GM10248 (cell line): ENCODE measurements at places on chromosomes 2 and 18.
A peak's percentile ranks its signal among the peaks of the same experiment; 100 is the strongest.

DNA sequence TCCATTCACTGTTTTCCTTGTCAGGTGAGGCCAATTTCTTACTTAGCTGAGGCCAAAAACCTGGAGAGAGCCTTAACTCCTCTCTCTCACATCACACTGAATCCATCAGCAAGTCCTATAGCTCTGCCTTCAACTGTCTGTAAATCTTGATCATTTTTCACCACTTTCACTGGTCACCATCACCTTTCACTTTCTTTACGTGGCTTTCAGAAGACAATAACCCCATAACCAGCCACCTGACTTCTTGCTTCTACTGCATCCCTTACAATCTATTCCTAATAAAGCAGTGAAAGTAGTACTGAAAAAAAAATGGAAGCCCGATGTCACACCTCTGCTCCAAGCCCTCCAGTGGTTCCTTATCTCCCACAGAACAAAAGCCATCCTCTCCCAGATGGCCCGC, 7.7 kb downstream of the LOXL3 start:
- DNase-seq, result no peak

GRCh38 chr2:108580050-108580449, 45.8 kb downstream of the LIMS1 start:
- no peak for DNase-seq

GRCh38 chr2:200380833-200381542, 74.5 kb downstream of the SPATS2L start:
- no peak for DNase-seq

DNA sequence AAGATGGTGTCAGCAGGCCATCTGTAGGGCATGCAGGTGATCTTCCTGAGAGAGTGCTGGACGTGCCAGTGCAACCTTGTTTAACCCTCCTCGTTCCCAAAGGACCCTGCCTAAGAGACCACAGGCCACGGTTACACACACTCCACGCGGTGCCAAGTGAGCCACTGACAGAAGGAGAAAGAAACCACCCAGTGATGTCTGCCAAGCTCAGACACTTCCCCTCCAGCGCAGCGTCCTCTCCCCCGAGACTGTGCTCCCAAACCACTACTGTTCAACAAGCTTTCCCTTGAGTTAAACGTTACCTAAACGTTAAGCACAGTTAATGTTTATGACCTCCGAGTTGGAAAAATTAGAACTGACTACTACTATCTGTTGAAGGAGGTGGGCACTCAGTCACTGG, 119.1 kb upstream of the NCK2 start:
- DNase-seq, result no peak

- no peak for DNase-seq
Observed at GRCh38 chr2:183125659-183126341, 1.6 kb downstream of the NUP35 start.

DNA sequence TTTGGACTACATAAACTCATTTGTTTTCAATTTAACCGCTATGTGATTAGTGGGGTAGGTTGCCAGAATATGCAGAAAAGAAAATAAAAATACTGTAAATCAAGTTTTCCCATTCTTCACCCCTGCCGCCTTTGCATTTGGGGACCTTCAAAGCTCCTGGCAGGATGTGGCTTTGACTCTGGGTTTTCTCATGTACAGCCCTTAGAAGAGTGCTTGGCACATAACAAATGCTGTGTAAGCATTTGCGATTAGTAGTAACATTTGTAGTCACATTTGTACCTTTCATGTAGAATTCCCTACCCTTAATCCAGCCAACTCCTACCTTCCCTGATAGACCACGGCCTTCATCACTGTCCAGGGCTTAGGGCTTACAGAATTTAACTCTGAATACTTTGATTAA, 262.6 kb downstream of the MREG start:
- DNase-seq, result no peak

DNA sequence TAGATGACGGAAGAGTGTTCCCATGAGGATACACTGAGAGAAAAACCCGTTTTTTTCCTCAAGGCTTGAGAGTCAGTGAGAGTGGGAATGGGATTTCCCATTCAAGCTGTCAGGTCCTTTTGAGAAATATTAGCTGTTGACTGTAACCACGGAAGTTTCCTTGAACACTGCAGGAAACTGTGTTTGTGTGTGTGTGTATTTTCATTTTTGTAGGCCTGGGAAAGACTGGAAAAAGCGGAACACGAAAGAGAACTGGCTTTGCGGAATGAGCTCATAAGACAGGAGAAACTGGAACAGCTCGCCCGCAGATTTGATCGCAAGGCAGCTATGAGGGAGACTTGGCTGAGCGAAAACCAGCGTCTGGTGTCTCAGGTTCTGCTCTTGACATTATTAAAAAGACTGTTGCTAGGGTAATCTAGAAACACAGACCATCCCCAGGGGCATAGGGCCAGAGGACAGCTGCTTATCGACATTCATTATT, 98.8 kb upstream of the EML6 start:
- no peak for DNase-seq

- DNase-seq, result no peak
Observed at GRCh38 chr18:75586130-75586889, 158.8 kb upstream of the SMIM21 start.

GRCh38 chr2:28583899-28584553, 88.2 kb downstream of the PLB1 start:
- DNase-seq, result no peak

- no peak for DNase-seq
Observed at GRCh38 chr2:40101131-40101575, 322.1 kb upstream of the THUMPD2 start.

DNA sequence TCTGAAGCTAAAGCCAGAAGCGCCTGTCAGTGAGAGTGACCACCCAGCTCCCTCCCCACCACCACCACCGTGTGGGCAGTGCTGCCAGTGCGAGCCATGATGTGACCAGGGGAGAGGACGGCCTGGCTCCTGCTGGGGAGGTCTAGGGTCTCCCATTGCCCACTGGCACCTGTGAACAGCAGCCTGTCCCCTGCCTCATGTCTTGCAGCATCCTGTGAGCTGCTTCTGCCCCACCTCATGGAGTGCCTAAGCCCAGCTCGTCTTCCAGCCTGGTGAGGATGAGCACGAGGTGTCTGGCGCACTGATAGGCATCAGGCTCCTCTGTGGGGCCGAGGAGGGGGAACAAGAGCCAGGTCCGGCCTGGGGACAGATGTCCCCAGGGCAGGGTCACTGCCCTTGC, 61.4 kb downstream of the FAM168B start:
- no peak for DNase-seq

DNA sequence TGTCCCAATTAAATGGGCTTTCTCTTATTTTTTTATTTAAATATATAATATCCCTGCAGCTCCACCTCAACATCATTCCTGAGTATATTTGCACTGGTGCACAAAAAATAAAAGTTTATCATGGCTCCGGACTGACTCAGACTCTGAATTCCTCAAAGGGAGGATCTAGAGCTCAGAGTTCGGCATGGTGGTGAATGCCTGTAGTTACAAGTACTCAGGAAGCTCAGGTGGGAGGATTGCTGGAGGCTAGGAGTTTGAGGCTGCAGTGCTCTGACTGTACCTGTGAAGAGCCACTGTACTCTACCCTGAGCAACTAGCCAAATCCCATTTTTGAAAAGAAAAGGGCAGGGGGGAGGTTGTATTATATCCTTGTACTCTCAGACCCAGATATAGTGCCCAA, 52.8 kb upstream of the NRXN1 start:
- no peak for DNase-seq

GRCh38 chr18:68340606-68341005, 374.3 kb downstream of the TMX3 start:
- no peak for DNase-seq

DNA sequence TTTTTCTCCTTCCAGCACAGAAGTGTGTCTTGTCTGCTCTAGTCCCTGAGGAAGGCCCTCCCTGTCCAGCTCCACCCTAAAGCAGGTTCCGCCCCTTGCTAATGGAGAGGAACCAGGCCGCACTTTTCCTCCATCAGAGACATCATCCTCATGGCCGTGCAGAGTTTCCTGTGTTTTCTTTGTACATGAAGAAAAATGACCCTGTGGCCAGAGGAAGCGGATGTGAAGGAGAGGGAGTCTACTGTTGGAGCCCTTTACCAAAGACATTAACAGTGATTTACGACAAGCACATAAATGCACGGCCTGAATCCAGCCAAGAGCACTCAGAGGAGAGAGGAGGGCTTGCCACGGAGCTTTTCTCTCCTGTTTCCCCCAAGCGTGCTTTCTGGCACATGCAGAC, 109.5 kb downstream of the RNF144A start:
- DNase-seq, result no peak

- no peak for DNase-seq
Observed at GRCh38 chr18:31677592-31677991, 6.8 kb downstream of the B4GALT6 start.

- DNase-seq, result no peak
Observed at GRCh38 chr2:16693854-16694253, 28.2 kb upstream of the CYRIA start.

DNA sequence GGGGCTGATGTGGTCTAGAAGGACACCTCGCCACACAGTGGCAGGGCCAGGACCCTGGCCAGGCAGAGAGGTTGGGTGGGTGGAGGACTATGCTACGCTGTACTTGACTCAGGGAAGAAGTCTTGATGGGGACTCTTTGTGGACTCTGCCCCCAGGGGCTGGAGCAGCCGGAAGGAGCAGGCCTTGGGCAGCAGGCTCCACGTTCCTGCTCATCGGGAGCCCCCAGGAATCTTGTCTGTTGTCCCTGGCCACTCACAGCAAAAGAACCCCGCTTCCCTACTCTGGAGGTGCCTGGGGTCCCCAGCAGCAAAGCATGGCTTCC, 79.0 kb downstream of the POLR1A start:
- no peak for DNase-seq

DNA sequence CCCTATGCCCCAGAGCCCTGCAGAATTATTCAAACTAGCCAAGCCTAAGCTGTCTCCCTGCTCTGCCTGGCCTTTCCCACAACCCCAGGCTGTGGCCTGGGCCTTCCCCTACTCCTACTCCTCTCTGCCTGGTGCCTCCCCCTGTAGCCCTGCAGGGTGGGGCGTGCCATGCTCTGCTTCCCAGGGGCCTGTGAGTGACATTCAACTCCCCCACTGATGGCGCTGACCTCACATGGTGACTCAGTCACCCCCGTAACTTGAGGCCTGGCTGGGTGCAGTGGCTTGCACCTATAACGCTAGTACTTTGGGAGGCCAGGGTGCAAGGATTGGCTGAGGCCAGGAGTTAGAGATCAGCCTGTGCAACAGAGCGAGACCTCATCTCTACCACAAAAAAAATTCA, 60.6 kb downstream of the KIF1A start:
- peak; percentile 83 for DNase-seq

- no peak for DNase-seq
Observed at GRCh38 chr2:127608061-127609030, 37.6 kb upstream of the GPR17 start.

DNA sequence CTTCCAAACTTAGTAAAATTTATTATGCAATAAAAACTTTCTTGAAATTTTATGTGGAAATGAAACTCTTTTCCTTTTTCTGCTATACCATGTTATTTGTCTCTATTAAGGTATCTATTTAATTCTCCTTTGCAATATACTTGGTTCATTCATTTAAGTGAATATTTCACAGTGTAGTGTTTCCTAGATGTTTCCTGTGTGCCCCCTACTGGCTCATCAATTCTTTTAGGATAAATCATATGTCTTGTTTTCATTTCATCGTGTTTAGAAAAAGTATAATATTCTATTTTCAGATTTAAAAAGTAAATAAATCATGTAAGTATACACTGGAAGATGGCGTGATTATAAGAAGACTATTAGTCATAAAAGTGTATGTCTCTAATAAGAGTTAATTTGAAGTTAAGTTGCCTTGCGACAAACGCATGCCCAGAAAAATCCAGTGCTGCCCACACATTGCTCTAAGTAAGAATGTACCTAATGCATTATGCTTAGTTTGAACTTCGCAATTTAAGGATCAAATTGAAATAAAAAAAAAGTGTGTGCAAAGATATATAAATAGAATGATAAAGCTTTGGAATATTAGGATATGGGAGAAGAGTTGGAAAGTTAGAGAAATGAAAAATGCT, 525.4 kb downstream of the KCNJ3 start:
- peak; percentile 9 for DNase-seq

DNA sequence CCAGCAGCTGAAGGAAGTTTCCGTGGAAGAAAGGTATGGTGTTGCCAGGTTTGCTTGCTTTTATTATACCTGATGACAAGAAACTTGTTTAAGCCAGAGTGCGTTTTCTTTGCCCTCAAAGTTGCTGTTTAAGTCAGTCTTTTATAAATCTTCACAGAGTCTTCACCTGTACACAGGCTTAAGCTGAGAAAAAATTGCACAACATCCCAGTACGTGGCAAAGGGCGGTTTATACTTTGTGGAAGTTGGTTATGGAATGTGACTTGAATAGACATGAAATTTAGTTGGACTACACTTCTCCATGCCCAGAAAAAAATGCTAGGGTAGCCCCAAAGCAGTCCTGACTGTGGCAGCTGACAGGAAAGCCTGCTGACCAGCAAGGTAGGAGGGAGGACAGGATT, 121.5 kb downstream of the RTN4 start:
- no peak for DNase-seq

- DNase-seq, result no peak
Observed at GRCh38 chr2:234459401-234460009, 37.4 kb downstream of the ARL4C start.

DNA sequence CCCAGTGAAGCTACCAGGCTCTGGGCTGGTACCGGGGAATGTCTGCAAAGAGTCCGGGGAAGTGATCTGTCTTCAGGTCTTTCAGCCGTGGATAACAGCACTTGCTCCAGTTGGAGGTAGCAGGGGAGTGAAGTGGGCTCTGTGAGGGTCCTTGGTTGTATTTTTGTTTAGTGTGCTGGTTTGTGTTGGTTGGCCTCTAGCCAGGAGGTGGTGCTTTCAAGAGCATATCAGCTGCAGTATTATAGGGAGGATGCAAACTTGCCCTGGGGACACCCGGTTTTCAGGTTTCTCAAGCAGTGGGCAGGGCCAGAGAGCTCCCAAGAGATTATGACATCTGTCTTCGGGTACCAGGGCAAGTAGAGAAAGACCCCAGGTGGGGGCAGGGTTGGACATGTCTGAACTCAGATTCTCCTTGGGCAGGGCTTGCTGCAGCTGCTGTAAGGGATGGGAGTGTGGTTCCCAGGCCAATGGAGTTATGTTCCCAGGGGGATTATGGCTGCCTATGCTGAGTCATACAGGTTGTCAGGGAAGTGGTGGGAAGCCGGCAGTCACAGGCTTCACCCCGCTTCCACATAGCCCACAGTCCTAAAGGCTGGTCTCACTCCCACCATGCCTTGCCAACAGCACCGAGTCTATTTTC, 34.4 kb downstream of the ACAA2 start:
- no peak for DNase-seq

GRCh38 chr18:27378431-27379095, 193.5 kb upstream of the CHST9 start:
- DNase-seq, result no peak
